ENCODE measurements at places on chromosomes 12 and 14.

GRCh38 chr14:71071042-71071441, 163.8 kb downstream of the PCNX1 start:
- no peak for DNase-seq

GRCh38 chr14:61934385-61934784, 172.2 kb downstream of the SNAPC1 start:
- DNase-seq = no peak

DNA sequence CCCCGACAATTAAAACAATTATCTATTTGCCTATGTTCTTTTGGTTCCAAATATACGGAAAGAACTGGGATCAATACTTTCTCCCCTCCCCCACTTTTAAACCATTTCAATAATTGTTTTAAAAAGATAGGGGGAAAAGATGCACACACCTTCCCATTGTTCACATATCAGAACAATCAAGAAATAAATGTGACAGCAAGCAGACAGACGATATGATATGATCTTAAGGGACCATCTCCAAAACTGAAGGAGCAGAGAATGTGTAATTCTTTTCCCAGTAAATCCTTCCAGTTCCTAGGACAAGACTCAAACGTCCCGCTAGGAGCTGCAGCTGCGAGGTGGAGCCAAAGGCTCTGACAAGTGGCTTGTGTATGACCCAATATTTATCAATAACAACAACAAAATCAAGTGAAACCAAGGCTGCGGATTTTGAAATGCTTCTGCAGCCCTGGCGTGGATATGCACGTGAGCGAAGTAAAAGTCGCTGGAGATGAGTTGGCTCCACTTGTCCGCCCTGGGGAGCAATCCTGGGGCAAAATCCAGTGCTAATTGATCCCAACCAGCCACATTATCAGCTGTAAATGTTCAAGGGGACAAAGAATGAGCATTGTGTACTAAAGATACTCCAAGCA, 8.2 kb upstream of the FOXG1 start:
- no peak for DNase-seq

DNA sequence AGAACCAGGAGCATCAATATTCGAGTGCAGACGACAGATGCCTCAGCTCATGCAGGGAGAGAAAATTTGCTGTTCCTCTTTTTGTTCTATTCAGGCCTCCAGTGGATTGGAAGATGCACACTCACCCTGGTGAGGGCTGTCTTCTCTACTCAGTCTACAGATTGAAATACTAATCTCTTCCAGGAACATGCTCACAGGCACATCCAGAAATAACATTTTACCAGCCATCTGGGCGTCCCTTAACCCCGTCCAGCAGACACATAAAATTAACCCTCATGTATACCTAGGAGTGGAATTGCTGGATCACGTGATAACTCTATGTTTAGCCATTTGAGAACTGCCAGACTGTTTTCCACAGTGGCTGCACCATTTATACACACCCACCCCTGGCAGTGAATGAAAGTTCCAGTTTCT, 4.5 kb upstream of the OAS2 start:
- DNase-seq = no peak

DNA sequence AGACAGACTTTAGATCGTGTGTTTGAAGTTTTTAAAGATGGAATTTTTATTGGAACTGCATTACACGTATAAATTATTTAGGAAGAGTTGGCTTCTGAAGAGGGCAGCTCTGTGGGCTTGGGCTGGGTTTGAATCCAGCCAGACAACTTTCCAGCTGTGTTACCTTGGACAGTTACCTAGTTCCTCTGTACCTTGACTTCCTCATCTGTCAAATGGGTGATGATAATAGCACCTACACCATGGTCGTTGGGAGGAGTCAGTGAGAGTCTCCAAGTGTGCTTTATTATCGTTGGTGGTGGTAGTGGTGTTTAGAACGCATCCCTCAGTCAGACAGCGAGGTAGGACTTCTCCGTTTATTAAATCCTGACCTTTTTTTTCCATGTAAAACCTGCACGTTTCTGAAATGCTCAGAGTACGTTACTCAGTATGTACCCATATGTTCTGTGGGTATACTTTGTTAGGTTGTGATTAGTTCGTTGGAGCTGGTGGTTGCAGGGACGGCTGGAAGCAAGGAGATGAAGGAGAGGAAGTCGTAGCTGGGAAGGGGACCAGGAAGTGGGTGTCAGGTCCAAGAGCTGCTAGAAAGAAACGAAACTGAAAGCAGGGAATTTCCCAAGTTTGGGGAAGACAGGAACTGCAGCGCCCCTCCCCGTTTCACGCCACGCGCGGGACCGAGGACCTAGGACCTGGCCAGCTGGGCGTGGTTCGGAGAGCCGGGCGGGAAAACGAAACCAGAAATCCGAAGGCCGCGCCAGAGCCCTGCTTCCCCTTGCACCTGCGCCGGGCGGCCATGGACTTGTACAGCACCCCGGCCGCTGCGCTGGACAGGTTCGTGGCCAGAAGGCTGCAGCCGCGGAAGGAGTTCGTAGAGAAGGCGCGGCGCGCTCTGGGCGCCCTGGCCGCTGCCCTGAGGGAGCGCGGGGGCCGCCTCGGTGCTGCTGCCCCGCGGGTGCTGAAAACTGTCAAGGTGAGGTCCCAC, at the start of gene OAS3:
Gene OAS3, plus strand, starts transcription at position 734 of the 979 bp plus-strand sequence. Its CDS starts 57 bp downstream, at position 791.
- DNase-seq = peak; percentile 51

GRCh38 chr14:21486640-21487087, 9.7 kb downstream of the TOX4 start:
- no peak for DNase-seq

DNA sequence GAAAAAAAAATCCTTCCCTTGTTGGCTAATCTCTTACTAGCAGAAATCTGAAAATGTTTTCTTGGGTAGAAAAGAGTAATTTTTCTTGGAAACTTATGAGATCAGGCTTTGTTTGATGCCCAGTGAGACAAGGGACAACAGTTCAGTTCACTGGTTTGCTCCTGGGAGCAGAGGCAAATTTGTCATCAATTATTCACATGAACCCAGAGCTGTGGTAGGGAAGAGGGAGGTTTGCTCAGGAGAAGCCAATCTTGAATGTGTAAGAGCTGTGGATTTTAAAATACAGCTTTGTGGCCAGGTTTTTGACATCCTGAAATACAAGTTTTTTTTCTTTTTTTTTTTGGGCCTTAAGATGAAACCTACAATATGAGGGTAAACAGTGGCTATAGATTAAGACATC, 426.6 kb downstream of the ATP23 start:
- no peak for DNase-seq

- no peak for DNase-seq
These were observed 132.3 kb downstream of the DERA start for GRCh38 chr12:16043480-16043879.

DNA sequence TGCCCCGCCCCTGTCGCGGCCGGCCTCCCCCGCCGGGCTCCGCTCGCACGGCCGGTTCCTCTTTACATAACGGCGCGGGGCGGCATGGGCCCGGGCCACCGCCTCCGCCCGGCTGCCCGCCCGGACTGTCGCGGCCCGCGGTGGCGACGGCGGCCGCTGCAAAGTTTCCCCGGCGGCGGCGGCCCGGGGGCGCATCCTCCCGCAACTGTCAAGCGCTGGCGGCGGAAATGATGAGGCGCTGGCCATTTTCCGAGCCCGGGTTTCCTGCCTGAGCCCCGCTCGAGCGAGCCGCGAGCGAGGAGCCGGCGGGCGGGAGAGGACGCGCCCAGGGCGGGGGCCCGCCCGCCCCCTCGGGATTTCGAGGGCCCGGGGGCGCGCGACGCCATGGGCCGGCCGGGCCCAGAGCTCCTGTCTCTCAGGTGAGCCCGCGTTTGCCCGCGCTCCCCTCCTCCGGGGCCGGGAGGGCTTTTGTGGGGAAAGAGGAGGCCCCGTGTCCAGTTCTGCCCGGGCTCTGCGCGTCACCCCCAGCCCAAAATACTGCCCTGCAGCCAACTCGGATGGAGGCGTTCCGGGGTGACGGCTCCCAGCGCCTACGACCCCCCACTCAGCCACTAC, at the start of gene SH2B3:
Gene SH2B3, plus strand, starts transcription at position 65 of the 615 bp plus-strand sequence. CDS start 12,223 bp downstream, outside the sequence.
- peak; percentile 75 for DNase-seq

GRCh38 chr14:71606575-71606974, 325.7 kb upstream of the RGS6 start:
- no peak for DNase-seq

DNA sequence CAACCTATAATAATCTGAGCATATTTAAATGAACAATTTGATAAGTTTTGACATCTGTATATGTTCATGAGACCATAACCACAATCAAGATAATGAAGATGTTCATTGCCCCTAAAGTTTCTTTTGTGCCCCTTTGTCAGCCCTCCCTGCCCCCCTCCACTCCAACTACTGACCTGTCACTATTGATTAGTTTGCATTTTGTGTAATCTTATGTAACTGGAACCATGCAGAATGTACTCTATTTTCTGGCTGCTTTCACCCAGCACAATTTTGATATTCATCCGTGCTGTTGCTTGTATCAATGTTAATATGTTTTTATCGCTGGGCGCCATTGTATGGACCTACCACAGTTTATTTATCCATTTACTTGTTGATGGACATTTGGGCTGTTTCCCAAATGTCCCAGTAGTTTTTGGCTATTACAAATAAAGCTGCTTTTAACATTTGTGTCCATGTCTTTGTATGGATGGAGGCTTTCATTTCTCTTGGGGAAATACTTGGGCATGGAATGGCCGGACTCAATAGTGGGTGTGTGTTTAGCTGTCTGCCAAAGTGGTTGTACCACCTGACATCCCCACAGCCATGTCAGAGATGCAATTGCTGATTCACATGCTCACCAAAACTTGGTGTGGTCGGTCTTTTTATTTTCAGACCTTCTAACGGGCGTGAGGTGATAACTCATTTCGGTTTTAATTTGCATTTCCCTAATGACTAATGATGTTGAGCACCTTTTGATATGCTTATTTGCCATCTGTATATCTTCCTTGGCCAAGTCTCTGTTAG, 38.9 kb downstream of the EML1 start:
- no peak for DNase-seq

DNA sequence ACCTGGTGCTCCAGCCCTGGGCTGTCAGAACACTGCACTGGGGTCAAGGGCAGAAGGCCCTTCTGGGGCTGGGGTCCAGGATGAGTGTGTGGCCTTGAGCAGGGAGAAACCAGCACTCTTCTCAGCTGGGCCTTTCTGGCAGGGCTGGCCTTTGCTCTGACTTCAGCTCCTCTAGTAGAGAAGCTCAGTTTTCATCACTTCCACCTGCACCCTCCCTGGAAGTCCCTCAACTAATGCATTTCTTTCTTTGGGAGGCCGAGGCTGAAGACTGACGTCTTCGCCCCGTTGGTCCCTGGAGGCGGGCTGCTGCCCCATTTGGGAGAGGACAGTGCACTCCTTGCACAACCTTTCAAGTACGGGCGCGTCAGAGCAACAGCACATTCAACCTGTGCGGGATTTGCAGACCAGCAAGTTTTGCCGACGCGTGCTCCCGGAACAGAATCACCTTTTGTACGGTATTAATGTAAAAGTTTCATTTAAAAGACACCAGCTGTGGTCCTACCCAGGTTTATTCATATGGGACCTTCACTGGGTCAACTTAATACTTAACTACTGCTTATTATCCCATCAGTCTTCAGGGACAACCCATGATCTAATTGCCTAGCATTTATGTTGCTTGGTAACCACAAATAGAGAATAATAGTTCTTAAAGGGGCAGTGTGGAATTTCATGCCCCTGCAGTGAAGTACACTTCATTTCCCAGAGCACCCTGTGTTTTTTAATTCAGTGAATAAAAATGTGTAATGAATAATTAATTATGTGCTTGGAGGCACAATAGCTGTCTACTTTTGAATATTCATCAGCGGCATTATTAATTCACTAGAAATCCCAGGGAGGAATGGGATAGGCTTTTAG, 134.8 kb upstream of the VRK1 start:
- no peak for DNase-seq

DNA sequence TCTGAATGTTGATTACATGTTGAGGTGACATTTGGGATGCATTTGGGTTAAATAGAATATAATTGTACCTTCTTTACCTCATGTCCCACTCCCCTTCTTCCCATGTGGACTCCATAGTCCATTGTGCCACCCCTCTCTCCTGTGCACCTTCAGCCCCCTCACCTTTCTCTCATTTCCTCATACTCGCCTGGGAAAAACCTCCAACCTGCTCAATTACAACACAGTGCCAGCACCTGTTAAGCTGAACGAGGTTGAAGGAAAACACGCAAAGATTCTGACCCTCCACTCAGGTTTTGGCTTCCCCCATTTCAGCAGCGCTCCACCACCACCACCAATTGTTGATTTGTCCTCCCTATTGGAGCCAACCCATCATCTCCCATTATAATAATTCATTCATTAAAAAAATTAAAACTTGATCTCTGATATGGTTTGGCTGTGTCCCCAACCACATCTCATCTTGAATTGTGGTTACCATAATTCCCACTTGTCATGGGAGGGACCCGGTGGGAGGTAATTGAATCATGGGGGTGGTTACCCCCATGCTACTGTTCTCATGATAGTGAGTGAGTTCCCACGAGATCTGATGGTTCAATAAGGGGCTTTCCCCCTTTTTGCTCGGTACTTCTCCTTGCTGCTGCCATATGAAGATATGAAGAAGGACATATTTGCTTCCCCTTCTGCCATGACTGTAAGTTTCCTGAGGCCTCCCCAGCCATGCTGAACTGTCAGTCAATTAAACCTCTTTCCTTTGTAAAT, 33.7 kb upstream of the PPP2R5C start:
- no peak for DNase-seq

- no peak for DNase-seq
These were observed 1037.3 kb upstream of the FLRT2 start for GRCh38 chr14:84492685-84493084.

DNA sequence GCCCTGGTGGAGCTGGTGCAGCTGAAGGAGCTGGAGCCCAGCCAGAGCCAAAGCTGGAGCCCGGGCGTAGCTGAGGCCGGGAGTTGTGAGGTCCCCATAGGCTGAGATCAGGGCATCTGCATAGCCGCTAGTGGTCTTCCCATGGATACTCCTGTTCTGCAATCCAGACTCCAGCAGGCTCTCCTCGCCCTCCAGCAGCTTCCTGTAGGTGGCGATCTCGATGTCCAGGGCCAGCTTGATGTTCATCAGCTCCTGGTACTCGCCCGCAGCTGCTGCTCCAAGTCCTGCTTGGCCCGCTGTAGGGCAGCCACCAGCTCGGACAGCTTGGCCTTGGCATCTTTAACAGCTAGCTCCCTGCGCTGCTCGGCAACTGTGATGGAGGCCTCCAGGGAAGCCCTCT, 966.1 kb downstream of the FSCB start:
- no peak for DNase-seq

DNA sequence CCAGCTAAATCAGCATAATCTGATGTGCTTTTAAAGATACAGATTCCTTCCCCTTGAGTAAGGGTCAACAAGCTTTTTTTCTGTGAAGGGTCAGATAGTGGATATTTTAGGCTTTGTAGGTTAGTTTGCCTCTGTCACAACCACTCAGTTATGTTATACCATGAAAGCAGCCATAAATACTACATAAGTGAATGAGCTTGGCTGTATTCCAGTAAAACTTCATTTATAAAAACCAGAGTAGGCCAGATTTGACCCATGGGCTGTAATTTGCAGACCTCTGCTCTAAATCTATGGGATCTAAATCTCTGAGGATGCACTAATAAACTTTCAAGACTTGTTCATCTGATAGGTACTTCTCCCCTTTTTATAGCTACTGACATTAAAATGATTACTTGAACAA, 47.7 kb downstream of the LEMD3 start:
- no peak for DNase-seq

GRCh38 chr14:50560931-50561285, 963 bp downstream of the ATL1 start:
- peak; percentile 10 for DNase-seq
